ENCODE measurements at places on chromosomes 16 and 17.

DNA sequence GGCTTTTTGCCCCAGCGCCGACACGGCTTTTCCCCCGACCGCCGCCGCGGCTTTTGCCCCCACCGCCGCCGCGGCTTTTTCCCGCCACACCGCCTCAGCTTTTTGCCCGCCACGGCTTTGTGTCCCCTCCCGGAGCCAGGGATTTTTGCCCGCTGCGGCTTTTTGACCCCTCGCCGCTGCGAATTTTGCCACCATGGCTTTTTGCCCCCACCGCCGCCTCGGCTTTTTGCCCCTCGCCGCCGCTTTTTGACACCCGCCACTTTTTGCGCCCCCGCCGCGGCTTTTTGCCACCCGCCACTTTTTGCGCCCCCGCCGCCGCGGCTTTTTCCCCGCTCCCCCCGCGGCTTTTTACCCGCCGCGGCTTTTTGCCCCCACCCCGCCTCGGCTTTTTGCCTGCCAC, 1342.5 kb downstream of the TP53TG3F start:
- DNase-seq: no peak

- DNase-seq: no peak
These were observed at the start of gene TMEM88 for GRCh38 chr17:7854851-7855659. TMEM88 (plus strand) TSS chr17:7855066; CDS start chr17:7855075, 9 bp downstream.

- no peak for DNase-seq
These were observed 102.4 kb downstream of the MAP2K6 start for GRCh38 chr17:69516911-69517310.

GRCh38 chr16:23006380-23006779, 142.9 kb downstream of the USP31 start:
- DNase-seq: no peak

DNA sequence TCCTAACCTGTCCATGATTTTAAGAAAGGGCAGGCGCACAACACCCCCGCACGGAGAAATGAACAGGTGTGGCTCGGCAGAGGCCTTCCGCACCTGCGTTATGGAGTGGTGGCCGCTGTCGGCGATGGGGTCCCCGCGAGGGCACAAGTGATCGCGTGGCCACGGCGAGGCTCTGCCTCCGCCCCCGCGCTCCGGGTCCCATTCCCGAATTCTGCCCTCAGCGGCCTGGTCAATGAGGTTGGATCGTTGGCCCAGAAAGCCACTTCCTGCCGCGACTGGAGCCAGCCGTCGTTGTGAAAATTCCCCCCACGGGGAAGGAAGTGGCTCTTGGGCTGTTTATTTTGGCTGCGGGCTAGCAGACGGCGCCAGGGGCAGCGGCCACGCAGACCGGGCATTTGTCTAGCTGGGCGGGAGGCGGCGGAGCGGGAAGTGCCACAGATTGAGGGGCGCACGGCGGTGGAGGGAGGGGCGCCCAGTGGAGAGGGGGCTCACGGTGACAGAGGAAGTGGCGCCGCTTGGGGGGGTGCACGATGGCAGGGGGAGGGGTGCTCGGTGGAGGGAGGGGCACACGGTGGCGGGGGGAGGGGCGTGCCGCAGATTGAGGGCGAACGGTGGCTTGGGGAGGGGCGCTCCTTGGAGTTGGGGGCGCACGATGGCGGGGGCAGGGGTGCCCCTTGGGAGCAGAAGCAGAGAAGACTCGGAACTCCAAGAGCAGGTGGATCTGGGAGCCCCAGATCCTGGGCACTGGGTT, 25.0 kb downstream of the MRC2 start:
- DNase-seq: no peak

DNA sequence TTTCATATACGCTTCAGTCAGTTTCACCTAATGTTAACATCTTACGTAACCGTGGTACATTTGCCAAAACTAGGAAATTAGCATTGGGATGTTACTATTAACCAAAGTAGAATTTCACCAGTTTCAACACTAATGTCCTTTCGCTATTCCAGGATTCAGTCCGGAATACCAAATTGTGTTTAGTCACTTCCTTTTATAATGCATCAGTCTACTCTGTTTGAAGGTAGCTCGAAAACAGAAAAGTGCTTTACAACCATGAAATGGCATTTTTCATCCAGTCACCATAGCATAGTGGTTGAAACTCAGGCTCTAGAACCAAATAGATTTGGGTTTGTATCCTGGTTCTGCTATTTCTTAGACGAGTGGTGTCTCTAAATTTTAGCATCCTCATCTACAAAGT, 29.4 kb downstream of the AP2B1 start:
- DNase-seq: no peak

DNA sequence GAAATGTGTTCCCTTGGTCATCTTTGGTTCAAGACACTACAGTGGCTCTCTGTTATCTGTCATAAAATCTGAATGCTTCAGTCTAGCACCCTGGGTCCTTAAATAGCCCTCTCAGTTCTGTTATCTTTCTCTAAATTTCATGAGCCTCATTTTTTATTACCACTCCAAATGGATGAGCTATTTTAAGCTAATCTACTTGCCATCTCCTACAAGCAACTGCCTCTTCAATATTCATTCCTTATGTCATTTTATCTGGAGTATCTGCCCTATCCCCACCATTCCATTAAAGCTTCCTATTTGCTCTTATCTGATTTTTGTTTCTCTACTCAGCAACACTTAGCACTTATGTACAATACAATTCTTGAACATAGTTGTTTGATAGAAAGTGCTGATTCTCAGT, 28.0 kb upstream of the EVI2A start:
- DNase-seq: no peak

DNA sequence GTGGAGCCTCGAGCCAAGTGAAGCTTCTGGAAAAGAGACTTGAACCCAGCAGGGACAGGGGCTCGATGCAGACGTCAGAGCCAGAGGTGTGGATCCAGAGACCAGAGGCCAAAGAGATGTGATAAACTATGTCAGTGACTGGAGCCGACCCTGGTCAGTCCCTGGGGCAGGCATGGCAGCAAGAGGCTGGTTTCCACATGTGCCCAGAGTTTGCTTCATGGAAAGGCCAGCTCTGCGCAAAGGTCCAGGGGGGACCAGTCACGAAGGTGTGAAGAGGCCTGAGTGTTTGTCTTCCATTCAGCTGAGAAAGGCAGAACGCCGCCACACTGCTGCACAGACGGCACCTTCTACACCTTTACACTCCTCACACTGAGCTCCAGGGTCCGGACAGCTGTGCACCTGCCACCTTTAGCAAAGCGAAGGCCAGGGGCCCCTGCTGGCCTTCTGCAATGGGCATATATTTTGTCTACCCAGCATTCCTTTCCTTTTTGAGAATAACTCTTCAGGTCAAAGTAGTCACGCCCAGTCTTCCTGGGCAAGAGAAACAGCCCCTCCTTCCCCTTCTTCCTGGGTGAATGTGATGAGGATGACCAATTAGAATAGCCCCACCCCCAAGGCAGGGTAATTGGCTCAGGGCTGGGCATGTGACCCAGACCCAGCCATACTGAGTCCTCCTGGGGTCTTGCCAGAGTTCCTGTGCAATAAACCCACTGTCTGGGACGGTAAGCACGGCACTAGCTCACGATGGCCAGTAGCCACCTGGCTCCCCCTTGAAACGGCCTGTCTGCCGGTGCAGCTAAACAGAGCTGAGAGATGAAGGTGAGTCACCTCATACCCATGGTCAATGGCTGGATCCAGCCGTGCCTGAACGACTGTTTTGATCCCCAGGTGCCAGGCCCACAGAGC, 2.3 kb upstream of the RPH3AL start:
- DNase-seq: no peak

DNA sequence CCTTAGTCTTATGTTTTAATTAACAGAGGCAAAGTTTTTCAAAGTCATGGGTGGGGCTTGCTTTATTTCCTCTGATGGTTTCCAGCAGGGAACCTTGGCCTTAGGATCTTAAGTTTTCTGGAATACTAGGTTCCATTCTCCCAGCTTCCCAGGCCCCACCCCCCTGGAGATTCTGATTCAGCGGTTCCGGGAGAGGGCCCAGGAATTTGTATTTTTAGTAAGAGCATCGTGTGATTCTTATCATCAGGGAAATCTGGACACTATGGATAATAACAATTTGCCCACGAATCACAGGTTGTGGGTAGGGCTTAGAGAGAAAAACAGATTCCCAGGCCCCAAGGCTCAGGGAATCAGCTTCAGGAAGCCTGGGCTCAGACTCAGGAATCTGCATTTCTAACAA, 263.6 kb downstream of the NTN1 start:
- DNase-seq: no peak

DNA sequence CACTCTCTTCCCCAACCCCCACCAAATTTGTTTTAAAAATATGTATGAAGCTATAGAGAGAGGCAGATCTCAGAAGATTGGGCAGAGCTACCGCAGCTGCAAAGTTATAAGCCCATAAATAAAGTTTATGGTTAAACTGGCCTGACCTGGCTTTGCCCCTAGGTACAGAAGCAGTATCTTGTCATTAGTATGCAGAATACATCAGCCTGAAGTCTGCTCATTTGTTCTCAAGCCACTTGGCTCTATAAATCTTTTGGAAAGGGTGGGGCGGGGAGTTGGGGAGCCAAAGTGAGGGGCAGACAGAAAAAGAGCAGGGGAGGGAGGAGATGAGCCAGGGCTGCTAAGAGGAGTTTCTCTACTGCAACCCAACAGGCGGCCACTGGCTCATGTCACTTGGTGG, 113.2 kb downstream of the SOX9 start:
- no peak for DNase-seq

GRCh38 chr17:22128723-22129122, 436.4 kb downstream of the KCNJ18 start:
- DNase-seq: no peak

- DNase-seq: no peak
These were observed 949.2 kb downstream of the CDH11 start for GRCh38 chr16:64172652-64173051.

GRCh38 chr16:21659124-21659523, 4.6 kb upstream of the OTOA start:
- DNase-seq: no peak

DNA sequence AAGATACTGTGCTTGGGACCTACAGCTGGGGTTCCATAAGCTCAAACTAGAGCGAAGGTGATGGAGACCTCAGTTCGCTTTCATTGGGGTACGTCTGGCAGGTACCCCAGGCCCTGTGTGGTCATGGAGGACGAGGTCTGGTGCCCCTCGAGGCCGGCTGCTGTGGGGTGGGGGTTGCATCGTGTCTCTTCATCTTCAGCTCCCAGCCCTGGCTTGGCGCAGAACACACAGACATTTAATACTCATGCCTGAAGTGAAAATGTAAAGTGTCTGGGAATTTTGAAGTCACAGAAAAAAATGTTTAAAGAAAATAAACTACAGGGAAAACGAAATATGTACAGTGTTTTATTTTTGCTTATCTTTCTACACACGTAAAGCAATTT, 80.5 kb downstream of the TBC1D16 start:
- no peak for DNase-seq

- DNase-seq: no peak
These were observed 73.6 kb downstream of the GPRC5B start for GRCh38 chr16:19810817-19811731.

DNA sequence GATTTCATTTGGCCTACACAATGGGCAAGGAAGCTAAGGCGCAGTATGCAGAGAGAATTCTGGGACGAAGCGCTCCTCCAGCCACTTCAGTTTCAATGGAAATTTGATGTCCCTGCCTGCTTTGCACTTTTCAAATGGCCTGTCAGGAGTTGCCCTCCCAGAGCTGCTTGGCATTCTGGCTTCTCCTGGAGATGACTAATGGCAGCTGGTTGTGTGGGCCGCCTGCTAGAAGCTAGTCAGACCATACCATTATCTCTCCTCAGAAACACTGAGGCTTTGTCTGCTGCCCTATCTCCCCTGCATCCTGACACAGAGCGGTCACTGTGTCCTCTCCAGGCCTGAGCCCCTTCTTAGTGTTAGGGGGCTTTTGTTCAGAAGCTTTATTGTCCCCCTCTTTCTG, 180.1 kb downstream of the SPECC1 start:
- DNase-seq: no peak

- no peak for DNase-seq
These were observed 8.7 kb downstream of the DNAI2 start for GRCh38 chr17:74282587-74283370.

- DNase-seq: no peak
These were observed 710.1 kb downstream of the MAF start for GRCh38 chr16:78890373-78890895.

GRCh38 chr17:60311936-60312335, 80.0 kb downstream of the USP32 start:
- DNase-seq: no peak

DNA sequence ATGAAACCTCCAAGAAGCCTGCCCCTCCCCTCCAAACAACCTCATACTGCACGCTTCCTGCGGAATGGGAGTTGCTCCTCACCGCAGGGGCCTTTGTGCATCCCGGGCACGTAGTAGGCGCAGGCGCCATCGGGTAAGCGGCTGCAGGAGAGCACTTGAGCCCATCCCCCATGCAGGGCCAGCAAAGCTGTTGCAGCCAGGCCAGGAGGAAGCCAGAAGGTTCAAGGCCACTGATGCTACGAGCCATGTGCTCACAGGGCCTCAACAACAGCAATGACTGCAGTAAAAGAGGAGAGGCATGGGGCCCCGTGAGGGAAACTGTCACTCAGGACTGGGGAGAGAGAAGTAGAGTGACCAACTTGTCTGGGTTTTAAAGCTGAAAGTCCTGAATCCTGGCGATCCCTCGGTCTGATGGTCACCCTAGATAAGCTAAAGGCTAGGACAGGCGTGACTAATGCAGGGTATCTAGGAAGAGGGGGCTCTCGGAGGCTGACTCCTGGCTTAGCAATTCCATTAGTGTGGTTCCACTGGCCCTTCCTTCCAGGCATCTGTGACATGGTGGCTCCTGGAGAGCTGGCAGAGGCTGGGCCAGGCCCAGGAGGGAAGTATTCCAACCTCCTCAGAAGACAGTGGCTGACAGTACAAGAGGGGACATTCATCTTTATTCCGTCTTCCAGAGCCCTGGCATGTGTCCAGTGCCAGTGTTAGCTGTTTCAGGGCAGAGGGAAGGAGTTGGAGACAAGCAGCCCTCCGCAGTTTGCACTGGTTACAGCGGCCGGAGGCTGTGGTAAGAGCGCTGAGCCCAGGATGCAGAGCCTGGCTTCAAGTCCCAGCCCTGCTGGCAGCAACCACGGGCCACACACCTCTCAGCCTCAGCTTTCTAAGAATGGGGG, 20.8 kb downstream of the GOSR2 start:
- DNase-seq: no peak

GRCh38 chr16:86367291-86368072, 142.8 kb upstream of the FOXF1 start:
- DNase-seq: no peak

DNA sequence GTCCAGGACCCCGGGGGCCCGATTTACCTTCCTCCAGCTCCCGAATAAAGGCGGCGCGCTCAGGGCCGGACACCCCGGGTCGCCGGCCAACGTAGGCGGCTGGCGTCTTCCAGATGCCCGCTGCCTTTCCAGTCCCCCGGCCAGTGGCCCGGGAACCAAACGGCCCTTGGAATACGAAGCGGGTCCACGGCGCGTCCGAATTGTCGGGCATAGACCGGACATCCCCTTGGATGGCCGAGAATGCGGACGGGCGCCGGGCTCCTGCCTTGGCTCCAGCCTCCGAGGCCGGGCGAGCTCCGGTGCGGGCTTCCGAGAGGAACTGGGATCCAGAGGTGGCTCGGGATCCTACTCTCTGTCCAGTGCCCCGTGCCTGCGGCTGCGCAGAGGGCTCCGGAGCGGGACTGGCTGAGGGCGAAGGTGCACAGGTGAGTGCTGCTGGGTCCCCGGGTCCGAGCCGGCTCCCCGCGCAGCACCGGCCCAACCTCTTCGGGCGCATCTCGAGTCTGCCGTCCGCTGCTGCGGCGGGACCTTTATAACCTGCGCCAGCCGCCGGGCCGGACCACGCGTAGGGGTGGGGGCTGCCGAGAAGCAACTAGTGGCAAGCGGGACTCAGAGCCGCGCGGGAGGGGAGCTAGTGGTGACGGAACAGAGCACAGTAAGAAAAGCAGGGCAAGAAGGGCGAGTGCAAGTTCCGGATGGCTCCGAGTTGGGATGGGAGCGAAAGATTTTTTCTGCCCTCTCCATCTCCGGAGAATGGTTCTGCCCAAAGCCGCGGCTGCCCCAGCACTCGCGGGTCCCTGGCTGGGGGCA, at the start of gene HAP1:
Gene HAP1 (minus strand): TSS at position 505 of the 810 bp plus-strand sequence. CDS start 9 bp downstream, at position 496.
- no peak for DNase-seq
